Spleen (tissue), 13 donors: ENCODE measurements at places on chromosomes 3 and 15. TPM values are rescaled to one million over a fixed set of nuclear protein-coding genes. Genes with fewer than 3 reads are reported as not detected.

- no peak overlapping the region for H3K27ac ChIP-seq
- no peaks in the 10 kb centered on the region for H3K27me3 ChIP-seq
- no peak for DNase-seq
- H3K4me1 ChIP-seq = no peaks in the 10 kb centered on the region
- no peak overlapping the region for H3K4me3 ChIP-seq
- no peaks in the 10 kb centered on the region for H3K36me3 ChIP-seq
These were observed 19.4 kb downstream of the RASGRP1 start for GRCh38 chr15:38545179-38545578.

GRCh38 chr15:37053166-37053565 lies 47.2 kb downstream of the MEIS2 start:
- H3K4me1 ChIP-seq = no peaks in the 10 kb centered on the region
- H3K27ac ChIP-seq = no peak overlapping the region
- no peak for DNase-seq
- no peak overlapping the region for H3K4me3 ChIP-seq

Gene ARIH1
- total RNA-seq = 150 TPM

GRCh38 chr3:171350364-171350763 lies 109.8 kb downstream of the TNIK start:
- H3K4me1 ChIP-seq = peaks cover 18% of the 10 kb centered on the region
- H3K27ac ChIP-seq = no peak overlapping the region
- no peaks in the 10 kb centered on the region for H3K27me3 ChIP-seq
- H3K4me3 ChIP-seq = no peak overlapping the region

GRCh38 chr3:76991165-76991564 lies 48.7 kb upstream of the ROBO2 start:
- H3K4me1 ChIP-seq = no peaks in the 10 kb centered on the region
- H3K4me3 ChIP-seq = no peak overlapping the region
- H3K27me3 ChIP-seq = no peaks in the 10 kb centered on the region
- H3K36me3 ChIP-seq = no peaks in the 10 kb centered on the region

Gene AHSG
- not detected for total RNA-seq

Gene GRAMD1C
- total RNA-seq = 7.1 TPM

DNA sequence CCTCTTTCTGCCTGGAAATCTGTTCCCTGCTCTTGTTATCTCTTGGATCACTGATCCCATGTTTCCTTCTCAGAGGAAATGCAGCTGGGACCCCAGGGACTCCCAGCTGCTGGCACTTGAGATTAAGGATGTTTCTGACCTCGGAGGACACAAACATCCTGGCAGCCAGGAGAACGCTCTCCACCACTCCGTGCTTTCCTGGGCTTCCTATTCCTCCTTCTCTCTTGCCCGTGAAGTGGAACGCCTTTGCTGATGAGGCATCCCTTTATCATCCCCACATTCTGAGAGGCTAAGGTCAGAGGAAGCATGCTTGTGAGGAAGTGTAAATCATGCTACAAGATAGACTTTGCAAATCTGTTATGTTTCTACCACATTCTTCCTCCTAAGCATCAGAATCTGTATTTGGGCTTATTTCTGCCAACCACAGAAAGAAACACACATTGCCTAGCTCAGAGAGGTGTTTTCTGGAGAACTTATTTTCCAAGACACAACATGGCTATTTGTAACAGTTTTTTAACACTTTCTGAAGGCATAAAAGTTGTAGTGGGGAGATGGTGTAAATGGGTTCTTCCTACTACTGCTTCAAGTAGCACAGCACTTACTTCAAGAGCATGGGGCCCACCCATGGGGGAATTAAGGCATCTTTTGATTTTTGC lies 25.6 kb upstream of the LDHAL6B start:
- DNase-seq = no peak
- H3K4me1 ChIP-seq = peaks cover 32% of the 10 kb centered on the region
- no peaks in the 10 kb centered on the region for H3K36me3 ChIP-seq
- H3K4me3 ChIP-seq = no peak overlapping the region
- no peaks in the 10 kb centered on the region for H3K27me3 ChIP-seq
